ENCODE measurements at places on chromosomes 16 and 17.

DNA sequence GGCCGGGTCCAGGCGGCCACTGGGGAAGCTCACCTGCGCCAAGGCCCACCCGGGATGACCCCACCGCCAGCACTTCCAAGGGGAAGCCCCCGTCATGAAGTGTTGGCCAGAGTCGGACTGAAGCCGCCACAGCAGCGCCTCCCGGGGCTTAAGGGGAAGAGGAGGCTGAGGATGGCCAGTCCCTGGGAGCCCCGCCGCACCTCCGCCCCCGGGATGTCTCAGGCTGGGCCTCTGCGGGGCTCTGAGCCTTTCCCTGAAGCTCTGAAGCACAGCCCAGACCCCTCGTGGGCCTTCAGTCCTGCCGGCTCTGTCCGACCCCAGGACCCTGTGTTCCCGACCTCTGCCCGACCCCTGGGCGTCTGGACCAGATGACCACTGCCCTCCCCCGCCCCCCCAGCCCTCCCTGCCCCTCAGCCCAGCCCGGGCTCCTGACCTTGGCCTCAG is 42.8 kb upstream of the ACSF3 start:
- DNase-seq, result no peak

- DNase-seq, result no peak
Measured at GRCh38 chr16:14101415-14101814, 30.3 kb downstream of the MRTFB start.

- DNase-seq, result no peak
Measured at GRCh38 chr17:76079956-76080767, 1.2 kb downstream of the ZACN start.

DNA sequence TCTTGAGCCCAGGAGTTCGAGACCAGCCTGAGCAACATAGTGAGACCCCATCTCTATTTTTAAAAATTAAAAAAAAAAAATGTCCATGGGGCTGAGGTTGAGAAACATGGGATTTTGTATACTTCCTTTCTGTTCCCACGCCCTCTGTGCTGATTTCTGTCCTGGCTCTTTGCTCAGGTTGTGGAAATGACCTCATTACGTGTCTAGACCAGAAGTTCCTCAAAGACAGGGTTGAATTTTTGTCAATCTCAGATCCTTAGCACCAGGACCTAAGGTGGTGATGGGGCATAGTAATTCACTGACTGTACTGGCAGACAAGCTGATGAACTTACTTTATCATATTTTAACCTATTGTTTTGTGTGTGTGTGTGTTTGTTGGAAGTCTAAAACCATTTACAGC is 11.2 kb upstream of the HNF1B start:
- no peak for DNase-seq

- peak; percentile 11 for DNase-seq
Measured at GRCh38 chr17:34300652-34301370, 15.3 kb downstream of the CCL11 start.

DNA sequence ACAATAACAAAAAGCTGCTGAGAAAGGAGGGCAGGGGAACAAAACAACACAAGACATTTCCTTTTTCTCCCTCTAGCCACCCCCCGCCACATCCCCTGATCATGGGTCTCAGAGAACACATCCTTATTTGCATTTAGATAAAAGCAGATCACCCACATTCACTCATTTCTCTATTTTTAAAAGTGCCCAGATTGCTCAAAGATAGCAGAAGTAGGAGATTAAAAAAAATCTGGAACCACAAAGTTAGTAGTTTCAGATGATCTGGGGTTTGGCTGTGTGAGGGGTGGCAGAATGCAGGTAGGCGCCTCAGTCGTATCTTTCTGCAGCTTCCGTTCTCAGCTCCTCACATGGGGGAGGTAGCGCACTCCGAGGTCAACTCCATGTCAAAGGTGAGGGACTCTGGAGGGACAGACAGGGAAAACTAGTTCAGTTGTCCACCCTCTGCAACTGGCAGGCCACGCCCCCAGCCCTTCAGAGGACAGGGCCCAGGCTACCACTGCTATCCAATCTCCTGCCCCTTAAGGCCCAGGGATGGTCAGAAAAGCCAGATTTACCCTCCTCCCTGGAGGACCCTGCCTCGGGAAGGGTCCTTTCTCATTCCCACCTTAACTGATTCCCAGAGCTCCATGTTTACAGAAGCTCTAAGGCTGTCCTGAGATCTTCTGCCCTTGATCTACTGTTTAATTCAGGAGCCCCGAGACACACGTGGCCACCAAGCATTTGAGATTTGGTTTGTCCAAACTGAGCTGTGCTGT is 27.3 kb downstream of the STAT5A start:
- DNase-seq, result peak; percentile 37

GRCh38 chr16:11042191-11042590 is 97.8 kb downstream of the CLEC16A start:
- DNase-seq, result no peak

DNA sequence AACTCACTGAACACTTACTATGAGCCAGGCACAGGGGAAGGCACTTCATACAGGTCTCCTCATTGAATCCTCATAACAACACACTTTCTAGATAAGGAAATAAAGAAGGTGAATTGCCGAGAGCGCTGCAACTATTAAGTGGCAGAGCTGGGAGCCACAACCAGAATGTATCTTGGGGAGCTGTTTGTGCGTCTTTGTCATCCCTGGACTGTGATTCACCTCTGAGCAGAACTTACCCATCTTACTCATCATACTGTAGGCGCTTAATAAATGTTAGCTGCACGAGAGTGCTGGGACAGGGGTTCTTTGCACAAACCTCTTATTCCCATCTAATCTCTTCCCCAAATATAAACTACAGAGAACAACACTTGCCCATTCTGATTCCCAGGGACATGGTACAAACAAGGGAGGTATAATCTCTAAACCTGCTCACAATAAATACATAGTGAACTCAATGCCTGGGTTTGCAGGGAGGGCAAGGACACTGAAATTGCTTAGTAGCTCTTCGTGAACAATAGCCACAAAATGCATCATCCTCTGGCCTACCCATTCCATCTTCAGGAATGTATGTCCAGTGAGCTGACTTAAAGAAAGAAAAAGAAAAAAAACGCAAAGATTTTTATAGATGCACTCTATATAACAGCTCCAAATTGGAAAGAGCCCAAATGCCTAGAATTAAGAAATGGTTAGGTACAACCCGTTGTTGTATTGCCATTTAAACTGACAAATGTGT is 43.0 kb downstream of the MYO18A start:
- DNase-seq, result no peak

DNA sequence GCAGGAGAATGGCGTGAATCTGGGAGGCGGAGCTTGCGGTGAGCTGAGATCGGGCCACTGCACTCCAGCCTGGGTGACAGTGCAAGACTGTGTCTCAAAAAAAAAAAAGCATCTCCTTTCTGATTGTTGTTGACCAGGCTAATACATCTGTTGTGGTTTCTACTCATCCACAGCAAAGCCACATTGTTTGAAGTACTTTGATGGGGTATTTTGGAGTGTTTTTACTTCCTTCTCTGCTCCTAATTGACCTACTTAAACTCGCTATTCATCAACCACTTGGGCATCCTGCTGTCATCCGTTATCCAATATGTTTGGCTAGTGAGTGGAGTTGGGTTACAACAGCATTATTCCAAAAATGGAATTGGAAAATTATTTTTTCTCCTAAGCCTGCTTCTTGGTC is 3.5 kb upstream of the CDC27 start:
- DNase-seq, result peak; percentile 29

DNA sequence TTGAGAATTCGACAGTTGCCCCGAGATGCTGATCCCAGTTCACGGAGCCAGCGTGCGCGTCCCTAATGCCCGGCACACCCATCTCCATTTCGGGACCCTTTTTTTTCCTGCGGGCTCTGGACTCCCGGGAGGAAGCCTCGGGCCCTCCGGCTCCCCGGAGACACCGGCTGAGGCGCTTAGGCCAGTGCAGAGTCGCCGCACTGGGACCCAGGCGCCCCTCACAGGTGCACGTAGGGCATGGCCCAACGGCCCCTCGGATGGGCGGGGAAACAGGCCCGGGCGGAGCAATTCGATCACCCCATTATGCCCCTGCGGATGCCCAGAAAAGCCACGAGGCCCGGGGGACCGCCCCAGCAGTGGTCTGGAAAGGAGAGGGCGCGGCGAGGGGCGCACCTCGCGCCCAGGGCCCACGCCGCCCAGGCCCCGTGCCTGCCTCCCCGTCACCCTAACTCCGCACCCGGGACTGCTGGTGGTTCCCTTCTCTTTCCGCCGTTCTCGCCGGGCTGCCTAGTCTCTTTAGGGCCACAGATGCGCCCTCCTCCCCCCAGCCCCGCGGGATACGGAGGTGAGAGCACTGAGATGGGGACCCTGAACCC is 18.5 kb upstream of the ZFHX3 start:
- DNase-seq, result no peak

DNA sequence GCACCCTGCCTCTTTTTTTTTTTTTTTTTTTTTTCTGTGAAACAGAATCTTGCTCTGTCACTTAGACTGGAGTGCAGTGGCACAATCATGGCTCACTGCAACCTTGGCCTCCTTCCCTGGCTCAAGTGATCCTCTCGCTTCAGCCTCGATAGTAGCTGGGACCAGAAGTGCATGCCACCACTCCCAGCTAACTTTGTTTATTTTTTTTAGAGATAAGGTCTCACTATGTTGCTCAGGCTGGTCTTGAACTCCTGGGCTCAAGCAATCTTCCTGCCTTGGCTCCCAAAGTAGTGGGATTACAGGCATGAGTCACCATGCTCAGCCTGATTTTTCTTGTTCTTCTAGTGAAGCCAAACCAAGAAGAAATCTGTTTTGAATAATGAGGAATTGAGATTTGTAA is 25.0 kb downstream of the CDK12 start:
- no peak for DNase-seq

DNA sequence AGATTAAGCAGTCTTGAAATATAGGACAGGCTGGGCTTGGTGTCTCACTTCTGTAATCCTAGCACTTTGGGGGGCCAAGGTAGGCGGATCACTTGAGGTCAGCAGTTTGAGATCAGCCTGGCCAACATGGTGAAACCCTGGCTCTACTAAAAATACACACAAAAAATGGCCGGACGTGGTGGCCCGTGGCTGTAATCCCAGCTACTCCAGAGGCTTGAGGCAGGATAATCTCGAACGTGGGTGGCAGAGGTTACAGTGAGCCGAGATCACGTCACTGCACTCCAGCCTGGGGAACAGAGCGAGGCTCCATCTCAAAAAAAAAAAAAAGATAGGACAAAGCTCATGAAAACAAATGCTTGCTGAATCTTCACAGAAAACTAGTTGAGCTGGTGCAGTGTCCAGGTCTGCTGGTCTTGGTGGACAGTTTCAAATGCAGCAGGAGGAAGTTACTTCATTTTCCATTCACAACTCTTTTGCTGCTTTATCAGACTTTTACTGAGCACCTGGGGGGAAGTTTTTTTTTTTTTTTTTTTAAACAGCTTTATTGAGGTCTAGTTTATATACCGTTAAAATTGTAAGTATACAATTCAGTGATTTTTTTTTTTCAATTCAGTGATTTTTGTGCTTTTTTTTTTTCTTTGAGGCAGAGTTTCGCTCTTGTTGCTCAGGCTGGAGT is 45.2 kb downstream of the SNX29 start:
- no peak for DNase-seq

Data from GM06990 (cell line).